ENCODE measurements at places on chromosomes 16 and 17.

DNA sequence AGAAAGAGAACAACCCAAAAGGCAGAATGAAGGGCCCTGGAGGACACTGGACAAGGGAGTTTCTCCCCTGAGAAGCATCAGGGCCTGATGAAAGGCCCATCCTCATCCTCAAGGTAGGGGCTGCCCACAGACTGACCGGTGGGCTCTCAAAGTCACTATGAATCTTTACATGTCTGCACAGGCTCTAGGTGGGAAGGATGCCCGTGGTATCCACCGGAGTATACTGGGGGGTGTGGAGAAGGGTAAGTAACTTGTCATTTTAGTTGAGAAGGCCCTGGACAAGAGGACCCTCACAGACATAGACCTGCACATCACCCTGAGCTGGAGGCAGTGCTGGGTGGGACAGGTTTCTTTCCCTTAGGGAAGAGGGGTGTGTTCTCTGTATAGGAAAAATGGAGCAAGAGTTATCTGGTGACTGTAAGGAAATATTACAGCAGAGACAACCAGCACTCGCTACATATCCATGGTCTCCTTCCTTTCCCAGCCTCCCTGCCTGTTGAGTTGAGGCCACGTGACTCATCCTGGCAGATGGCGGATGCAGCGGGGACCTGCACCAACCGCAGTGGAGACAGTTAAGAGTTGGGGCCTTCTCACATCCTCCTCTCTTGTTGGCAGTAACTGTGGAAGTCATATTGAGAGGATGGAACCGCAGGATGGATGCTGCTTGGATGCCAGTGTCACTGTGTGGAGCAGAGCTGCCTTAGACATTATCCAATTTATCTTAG is 45.6 kb upstream of the KCNJ12 start:
- DNase-seq, result no peak

DNA sequence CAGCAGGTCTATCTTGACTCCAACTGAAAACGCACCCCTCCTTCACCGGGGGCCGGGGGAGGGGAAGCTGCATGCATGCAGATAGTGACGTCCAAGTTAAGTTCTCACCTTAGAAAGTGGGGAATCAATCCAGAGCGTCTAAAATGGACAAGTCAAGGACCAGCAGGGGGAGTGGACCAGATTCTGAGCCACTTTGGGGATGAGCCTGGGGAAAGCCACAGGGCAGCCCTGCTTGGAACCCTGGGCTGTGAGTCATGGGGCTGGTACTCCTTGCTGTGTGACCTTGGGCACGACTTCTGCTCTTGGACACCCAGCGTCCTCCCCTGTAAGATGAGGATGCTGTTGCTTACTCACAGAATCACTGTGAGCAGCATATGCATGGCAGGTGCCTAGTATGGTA is 9.1 kb downstream of the TNFRSF13B start:
- no peak for DNase-seq

DNA sequence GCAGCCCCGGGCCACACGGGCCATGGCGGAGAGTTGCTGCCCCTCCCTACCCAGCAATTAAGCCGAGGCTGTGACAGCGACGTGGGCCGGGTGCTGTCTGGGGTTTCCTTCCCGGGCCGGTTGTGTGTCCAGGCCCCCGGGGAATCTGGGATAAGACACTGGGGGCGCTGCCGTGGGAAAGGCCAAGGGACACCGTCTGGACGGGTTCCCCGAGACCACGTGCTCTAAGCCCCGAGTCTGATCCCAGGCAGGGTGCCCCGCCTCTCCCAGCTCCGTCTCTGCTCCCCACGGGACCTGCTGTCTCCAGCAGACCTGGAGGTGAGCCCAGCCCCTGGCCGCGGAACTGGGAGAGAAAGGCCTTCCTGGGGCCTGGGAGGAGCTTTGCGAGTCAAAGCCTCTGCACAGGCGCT is 92.2 kb downstream of the IRX3 start:
- DNase-seq, result peak; percentile 67

DNA sequence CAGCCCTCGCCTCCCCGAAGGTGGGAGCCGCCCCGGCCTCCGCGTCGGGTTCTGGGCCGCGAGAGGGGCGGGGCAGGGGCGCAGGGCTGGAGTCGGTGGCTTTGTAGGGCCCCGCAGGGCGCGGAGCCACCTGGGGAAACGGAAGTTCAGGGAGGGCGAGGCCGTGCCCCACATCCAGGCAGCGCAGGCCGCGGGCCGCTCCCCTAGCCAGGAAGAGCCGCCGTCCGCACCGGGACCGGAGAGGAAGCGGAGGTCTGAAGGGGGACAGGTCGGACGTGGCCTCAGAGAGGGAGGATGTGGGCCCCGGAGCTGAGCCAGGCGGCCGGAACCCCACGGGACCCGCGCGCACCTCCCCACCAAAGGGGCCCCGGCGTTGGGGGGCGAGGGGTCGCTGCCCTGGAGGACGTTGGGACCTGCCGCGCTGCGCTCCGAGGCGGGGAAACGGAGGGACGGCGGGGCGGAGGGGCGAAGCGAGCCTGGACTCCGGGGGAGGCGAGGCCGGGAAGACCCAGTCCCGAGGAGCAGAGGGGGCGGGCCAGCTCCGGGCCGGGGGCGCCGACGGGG is 482 bp upstream of the SLC16A3 start:
- DNase-seq, result no peak

GRCh38 chr17:37294888-37295287 is 80.9 kb upstream of the C17orf78 start:
- DNase-seq, result no peak

All from NCI-H69 (cell line).